ENCODE measurements at places on chromosomes 16 and 17. TPM values are rescaled to one million over a fixed set of nuclear protein-coding genes. Genes with fewer than 3 reads are reported as not detected.

DNA sequence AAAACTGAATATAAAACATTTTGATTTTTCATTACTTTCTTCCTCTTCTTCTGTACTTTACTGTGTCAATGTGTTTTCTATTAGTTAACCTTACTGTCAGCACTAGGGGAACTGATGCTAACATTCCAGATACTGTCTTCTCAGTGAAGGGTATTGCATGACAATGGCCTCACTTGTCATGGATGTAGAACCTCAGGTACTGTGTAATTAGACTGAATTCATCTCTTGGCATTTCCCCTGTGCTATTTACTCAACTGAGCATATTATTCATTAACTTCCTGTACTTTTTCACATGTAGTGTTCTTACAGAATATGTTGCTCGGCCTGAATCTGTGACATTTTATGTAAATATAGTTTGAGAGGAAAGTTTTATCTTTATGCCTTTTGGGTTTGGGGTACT lies 237.0 kb downstream of the CA10 start:
- DNase-seq: no peak

DNA sequence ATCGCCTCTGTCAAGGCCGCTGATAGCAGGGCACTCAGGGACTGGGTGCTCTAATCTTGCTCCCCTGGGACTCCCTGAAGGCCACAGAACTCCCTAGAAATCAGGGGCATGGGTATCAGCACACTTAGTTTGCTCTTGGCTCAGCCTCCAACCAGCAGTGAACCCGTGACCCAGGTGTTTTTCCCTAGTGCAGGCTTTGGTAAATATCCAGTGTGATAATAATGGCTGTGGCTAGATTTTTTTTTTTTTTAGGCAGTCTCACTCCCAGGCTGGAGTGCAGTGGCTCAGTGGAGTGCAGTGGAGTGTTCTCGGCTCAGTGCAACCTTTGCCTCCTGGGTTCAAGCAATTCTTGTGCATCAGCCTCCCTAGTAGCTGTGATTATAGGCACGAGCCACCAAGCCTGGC lies 10.3 kb downstream of the NUPR1 start:
- DNase-seq: no peak

GRCh38 chr16:10033556-10033955 lies 148.7 kb downstream of the GRIN2A start:
- no peak for DNase-seq

TOX3 gene
- total RNA-seq: not detected

- peak; percentile 96 for DNase-seq
Observed at GRCh38 chr17:4204710-4205173, 59.0 kb downstream of the ANKFY1 start.

DNA sequence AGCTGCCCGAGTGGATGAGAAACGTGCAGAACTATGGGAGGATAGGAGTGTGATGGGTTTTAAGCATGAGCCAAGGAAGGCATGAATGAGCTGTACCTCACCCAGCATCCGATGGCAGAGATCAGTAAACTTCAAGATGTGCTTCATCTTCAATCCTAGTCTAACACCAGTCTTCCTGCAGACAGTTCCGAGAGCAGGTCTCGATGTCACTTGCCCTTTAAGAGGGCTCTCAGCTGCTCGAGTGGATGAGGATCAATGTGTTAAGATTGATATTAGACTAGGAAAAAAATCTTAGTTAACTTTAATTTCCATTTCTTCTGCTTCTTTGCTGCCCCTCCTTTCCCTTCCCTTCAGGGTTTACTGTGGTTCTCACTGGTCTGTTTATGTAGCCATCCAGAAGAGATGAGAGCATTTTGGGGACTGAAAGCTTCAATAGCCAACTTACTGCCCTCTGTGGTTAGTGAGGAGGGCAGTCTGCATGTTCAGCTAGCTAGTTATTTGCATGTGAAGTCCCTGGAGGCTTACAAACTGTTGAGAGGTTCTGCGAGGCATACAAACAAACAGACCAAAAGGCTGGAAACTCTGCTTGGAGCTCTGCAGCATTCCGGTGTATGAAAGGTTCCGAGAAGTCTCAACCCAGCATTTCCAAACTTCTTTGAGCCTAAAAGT lies 15.3 kb downstream of the KLHL36 start:
- no peak for DNase-seq

Data from IMR-90 (cell line).